ENCODE measurements at places on chromosomes 2 and 18. TPM values are rescaled to one million over a fixed set of nuclear protein-coding genes. Genes with fewer than 3 reads are reported as not detected.

KCNF1 gene
- 3.6 TPM for total RNA-seq

CNDP1 gene
- total RNA-seq, result not detected

HOXD13 gene
- total RNA-seq, result not detected

CBLN2 gene
- total RNA-seq, result not detected

MLPH gene
- total RNA-seq, result not detected

PRKAG3 gene
- total RNA-seq, result not detected

LHCGR gene
- not detected for total RNA-seq

REG1B gene
- total RNA-seq, result not detected

CCDC148 gene
- total RNA-seq, result 0.13 TPM

SAG gene
- total RNA-seq, result under 0.01 TPM

XDH gene
- total RNA-seq, result not detected

GPR35 gene
- 0.13 TPM for total RNA-seq

LIMS2 gene
- 3.1 TPM for total RNA-seq

DPP10 gene
- total RNA-seq, result not detected

CYTIP gene
- not detected for total RNA-seq

ERMN gene
- total RNA-seq, result not detected

BOLL gene
- total RNA-seq, result not detected

HOXD11 gene
- total RNA-seq, result not detected

EPB41L3 gene
- total RNA-seq, result 4.5 TPM

PIKFYVE gene
- 24.5 TPM for total RNA-seq

TMEM169 gene
- 0.13 TPM for total RNA-seq

All from dermis microvascular lymphatic vessel endothelial cell (primary cell).